ENCODE measurements at places on chromosomes 1 and 21.

DNA sequence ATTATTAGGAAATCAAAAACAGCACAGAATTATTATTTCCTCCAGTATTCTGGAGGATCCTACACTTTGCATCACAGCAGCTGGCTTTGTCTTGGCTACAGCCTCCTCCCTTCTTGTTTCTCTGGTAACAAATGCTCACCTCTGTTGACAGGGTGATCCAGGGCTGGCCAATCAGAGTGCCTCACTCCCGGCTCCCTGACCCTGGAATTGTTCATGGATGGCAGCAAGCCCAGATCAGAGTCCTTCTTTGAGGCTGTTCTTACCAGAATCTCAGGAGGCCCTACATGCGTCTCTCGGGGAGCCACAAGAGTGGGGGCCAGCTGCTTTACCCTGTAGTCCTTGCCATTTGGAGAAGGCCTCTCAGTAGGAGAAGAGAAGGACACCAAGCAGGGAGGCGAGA is 48.4 kb upstream of the IGSF5 start:
- DNase-seq, result no peak

DNA sequence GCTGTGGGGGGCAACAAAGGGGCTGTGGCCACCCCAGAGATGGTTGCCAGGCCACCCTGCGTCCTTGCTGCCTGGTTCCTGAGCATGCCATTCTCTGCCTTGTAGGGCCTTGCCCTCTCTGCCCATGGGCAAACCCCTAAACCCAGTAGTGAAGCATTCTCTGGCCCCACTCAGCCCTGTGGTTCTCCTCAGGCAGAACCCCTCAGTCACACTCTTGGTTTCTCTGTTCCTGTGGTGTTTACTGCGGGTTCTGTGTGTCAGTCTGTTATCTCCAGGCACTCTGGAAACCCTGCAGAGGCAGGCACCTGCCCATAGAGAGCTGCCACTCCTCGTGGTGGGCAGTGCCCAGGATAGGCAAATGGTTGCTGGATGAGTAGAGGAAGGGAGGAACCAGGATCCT is 41.1 kb upstream of the IL19 start:
- no peak for DNase-seq

DNA sequence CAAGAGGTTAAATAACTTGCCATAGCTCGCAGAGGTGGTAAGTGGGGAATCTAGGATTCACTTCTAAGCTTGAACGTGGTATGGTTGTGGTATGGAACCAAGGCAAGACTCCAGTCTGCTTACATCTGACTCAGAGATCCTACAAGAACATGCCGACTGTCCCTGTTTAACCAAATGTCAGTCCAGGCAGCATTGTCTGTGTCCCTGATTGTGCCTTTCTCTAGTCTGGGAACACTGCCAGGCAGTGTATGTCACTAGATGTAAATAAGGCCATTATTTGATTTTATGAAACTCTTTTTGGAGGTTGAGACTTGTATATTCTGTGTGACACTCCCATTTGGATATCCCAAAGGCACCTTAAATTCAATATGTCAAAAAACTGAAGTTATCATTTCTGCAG is 96.0 kb downstream of the NOS1AP start:
- DNase-seq, result no peak

DNA sequence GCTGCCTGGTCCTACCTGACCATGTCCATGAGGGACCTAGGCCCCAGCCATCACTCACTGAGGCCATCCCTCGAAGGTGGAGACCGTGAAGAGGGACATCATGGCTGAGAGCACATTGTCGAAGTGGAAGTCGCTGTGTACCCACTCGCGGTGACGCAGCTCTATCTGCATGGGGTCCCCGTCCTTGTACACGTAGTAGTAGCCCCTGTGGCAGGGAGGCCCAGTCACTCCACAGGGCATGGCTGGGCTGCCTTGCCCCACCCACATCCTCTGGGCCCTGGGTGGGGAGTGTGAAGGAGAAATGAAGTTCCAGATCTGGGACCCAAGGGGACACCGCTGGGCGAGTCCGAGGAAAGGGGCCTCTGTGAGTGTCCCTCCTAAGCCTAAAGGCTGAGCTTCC is 38.4 kb upstream of the KIF21B start:
- no peak for DNase-seq

DNA sequence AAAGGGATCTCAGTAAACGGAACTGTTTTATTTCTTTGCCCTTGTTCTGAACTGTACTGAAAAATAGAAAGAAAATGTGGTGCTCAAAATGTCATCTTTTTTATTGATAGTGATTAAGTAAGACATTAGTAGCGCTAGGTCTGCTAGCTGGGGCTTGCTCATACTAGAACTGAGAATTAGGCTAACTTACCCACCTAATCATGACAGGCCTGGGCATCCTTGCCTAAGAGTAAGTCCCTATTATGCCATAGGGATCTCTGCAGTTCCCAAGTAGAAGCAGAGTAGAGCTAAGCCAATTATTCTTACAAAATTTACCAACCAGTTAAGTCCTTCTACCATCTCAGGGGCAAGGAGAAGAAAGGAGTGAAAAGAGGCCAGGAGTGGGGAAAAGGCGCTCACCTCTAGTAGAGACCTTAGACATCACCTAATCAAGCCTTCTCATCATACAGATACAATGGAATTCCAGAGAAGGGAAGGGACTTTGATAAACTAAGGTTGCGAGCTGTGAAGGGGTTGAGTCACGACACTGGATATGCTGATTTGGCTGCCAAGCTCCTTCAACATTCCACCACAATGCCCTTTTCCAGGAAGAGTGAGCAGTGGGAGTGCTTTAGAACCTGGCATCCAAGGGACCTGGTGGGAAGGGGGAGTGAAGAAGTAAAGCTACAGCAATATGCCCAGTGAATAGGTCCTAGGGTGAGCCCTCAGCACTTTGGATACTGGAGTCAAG is 27.7 kb upstream of the RPTN start:
- DNase-seq, result no peak

GRCh38 chr21:38968887-38969543 is 163.3 kb downstream of the ETS2 start:
- DNase-seq, result no peak

GRCh38 chr1:171487038-171487437 is 1.7 kb downstream of the PRRC2C start:
- no peak for DNase-seq

DNA sequence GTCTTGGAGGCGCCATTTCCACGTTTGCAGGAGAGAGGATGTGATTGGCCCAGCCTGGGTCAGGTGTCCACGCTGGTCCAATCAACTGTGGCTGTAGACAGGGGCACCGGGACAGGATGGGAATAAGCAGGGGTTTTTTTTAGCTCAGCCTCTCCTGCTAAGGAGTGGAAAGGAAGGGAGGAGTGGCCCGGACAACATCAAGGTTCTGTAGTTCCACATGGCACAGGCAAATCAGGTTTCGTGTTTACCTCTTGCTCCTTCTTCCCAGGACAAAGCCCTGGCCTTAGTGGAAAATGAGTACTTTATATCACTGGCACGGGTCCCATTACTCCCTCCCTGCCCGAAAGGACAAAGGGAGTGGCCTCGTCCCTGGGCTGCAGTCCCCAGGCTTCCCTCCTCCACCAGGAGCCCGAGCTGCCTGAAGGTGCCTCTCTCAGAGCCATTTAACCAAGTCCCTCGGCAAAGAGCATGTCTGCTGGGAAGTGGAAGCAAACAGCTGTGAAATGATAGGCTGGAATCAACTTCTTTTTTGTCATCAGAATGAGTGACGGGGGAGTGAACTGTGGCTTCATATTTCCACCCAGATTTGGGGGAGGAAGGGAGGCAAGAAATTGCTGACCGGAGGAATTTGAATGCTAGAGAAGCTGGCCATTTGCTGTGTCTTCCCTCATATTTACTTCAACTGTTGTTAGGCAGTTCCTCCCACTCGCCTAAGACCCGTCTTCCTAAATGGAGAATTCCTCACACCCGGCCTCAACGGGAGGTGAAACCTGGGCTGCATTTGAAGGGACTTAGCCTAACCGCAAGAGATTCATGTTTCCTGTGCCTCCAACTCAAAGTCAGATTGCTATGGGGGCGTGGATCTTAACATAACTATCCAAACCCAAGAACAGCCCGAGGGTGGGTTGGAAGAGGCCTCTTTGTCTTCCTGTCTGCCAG is 84.9 kb upstream of the SLC44A3 start:
- no peak for DNase-seq

- no peak for DNase-seq
Measured at GRCh38 chr1:227449741-227450441, 113.5 kb upstream of the ZNF678 start.

DNA sequence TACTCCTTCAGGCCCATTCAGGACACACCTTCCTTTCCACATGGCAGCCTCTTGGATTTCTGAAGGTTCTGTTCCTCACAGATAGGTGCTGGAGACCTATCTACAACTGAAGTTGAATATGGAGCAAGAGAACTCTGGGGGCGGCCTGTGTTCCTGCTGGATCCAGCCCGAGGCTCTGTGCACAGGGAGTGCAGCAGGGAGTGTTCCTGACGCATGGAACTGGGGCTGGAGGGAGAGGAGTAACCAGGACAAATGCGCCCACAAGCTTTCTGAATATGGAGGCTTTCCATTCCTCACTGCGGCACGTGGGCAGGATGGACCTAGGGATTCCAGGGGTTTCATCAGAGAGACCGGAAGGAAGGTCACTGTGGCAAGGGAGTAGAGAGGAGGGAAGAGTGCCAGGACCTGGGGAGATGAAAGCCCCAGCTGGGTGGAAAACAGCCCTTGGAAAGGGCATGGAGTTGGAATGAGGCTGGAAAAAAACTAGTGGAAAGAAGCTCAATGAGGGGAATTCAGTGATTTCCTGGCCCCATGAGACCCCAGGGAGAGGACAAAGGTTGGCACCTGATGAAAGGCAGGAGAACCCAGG is 12.5 kb downstream of the PM20D1 start:
- DNase-seq, result no peak

- no peak for DNase-seq
Measured at GRCh38 chr1:90989990-90990389, 31.8 kb downstream of the ZNF644 start.

- DNase-seq, result no peak
Measured at GRCh38 chr1:8985915-8986813, 40.1 kb downstream of the SLC2A7 start.

- DNase-seq, result no peak
Measured at GRCh38 chr1:225903623-225904022, 14.7 kb upstream of the LEFTY1 start.

DNA sequence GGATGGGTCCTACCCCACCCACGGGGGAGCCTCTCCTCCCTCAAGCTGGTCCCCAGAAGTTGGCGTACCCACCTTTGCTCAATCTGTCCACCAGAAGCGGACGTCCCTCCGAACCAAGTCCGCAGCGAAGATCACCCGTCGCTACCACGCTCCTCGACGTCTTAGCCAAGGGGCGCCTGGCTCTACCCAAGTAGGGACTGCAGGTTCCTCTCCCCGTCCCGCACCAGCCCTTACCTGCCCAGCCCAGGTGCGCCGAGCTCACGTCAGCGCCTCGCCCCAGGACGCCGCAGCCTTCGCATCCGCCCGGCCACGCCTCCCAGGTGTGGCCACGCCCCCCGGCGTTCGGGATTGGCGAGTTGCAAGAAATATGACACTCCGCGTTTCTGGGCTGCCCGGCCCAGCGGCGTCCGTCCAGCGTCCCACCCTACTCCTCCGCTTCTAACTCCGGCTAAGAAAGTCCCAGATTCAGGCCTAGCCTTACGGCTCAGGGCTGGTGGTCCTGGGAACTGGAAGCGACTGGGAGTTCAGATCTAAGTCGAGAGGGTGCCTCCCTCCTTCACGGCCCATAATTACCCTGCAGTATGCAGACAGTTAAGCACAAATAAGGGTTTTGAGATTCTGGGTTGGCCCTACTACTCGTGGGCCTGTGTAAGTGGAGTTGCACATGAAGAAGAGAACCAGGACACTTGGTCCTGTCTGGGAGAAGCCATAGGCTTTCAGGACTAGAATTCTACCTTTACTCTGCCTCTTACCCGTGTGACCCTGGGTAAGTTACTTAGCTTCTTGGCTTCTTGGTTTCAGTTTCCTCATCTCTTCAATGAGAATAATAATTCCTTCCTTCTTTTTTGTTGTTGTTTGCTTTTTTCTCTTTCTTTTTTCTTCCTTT is at the start of gene IRF6:
TSS of gene IRF6 (minus strand) at position 268 of the 886 bp plus-strand sequence. CDS start 4,729 bp downstream, outside the sequence.
- peak; percentile 67 for DNase-seq

- no peak for DNase-seq
Measured at GRCh38 chr1:171590022-171590421, 32.0 kb upstream of the MYOCOS start.

DNA sequence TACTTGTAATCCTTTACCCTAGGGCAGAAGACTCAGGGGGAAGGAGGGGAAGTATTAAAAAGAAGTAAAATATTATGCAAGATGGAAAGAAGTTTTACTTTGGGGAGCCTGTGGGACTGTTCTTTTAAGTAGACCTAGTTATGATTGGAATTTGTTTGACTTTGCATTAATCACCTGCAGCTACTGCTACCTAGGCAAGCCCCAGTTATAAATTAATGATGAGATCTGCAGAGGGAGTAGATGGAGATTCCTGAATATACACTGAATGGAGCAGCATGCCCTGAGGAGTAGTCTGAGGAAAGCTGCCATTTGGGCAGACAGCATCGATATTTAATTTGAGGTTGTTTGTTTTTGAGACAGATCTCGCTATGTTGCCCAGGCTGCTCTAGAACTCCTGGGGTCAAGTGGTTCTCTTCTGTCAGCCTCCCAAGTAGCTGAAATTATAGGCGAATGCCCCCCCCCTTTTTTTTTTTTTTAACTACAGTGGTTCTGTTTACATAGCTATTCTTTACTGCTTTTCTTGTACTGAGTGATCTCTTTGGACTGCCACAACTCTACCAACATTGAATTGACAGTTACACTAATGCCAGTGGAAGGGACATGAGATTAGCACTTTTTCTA is 81.4 kb upstream of the SERTAD4 start:
- DNase-seq, result no peak

GRCh38 chr1:117241512-117241911 is 30.8 kb upstream of the VTCN1 start:
- no peak for DNase-seq

- no peak for DNase-seq
Measured at GRCh38 chr1:186681801-186682200, 1.6 kb upstream of the PTGS2 start.

DNA sequence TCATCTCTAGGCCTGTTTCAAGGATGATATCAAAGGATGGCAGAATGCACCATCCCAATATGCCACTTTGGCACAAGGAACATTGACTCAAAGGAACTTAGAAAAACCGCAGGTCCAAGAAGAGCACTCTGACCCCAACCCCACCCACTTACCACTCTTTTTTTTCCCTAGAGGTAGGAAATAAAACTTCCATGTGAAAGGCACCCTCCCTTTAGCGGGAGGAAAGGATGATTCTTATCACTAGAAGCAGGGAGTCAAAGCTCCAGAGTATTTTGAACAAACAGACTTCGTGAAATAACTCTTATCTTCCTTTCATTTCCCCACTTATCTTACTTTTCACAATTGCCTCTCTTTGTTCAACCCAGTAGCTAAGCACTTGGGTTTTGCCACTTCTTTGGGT is 22.2 kb downstream of the PSMG1 start:
- no peak for DNase-seq
